ENCODE measurements at places on chromosomes 2 and 18.

DNA sequence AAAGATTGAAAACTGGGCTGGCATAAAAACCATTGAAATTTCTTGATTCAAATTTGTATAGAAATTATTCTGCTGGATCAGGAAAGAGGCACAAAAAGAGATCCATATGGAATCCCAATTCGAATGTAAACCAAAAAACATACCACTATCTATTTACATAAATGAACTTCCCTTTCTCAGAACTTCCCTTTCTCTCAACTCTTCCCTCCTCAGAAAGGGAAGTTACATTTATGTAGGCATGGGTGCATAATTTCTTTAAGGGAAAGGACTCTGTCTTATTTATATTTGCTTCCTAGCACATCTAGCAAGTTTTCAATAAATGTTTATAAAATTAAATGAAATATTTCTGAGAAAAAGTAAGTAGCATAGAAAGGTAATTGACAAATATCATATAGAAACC lies 398.1 kb upstream of the ATP5MC3 start:
- DNase-seq = no peak

GRCh38 chr18:69383186-69383585 lies 17.5 kb upstream of the DOK6 start:
- peak; percentile 49 for DNase-seq

DNA sequence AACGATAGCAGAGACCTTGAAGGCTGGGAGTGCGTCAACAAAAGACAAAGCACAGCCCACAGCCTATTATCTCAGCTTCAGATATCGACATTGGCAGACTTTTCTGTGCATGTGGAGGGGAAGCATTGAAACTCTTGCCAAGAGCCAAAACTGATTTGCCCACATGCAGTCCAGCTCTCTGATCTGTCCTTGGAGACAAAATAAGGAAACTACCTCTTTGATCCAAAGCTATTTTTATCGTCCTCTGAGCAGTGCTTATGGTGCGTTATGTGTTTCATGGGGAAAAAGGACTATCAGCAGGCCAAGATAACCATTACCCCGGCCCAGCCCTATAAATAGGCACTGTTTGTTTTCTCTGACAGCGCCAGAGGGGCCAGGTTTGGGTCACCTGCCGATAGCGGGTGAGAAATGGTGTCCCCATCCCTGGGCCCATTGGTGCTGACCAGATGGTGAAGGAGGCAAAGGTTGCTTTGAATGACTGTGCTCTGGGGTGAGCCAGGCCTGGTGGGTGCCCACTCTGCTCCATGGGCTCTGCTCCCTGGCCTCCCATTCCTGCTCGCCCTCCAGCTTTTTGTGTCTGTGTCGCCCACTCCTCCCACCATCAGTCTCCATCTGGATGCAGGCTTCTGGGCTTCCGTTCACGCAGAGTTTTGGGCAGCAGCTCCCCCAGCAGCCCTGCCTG lies 176.1 kb upstream of the HS6ST1 start:
- no peak for DNase-seq

DNA sequence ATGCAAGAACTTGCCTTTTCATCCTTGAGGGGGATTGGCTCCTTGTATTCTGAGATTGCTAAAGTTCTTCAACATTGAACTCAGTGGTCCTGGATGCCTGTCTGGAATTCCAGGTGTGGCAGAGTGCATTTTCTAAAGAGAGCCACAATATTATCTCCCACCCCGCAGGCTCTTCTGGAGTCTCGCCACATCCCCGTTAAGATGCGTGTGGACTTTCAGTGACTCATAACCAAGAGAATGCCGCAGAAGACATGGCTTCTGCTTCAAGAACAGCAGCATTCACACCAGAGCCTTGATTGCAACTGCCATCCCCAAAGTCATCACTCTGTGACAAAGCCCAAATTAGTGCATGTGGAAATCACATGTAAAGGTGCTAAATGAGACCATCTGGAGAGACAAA lies 142.7 kb downstream of the CDH20 start:
- no peak for DNase-seq

DNA sequence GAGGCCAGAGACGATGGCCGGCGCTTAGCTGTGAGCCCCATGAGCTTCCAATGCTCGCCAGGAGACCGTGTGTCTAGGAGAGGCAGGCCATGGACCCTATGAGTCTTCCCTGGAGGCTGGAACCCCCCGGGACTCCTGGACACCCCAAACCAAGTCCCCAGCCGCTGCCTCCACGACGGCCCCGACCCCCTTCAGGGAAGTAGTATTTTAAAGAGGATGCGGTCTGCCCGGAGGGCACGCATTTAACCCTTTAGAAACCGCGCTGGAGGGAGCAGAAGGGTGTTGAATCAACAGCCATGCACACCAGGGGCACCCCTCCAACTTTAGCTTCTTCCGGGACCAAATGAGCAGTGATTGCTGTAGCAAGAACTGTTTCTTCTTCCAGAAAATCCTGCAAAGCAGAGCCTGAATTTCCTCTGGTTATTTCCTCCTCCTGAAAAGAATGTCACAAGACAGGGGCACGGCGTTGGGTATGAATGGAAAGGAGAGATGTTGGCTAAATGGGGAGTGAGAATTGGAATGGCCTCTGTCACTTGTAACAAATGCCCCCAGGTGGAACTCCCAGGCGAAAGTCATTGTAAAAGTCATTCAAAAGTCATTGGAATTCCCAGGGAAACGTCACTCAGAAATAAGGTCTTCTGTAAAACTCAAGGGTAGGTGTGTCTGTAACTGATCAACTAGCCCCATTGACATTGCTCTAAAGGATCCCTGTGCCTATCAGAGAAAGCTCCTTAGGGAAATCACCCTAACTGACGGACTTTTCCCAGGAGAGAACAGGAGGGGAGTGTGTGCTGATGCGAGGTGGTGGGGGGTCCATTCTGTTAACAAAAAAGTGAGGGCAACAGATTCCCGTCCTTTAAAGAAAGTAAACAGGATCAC lies 5.8 kb upstream of the GBX2 start:
- DNase-seq = no peak

DNA sequence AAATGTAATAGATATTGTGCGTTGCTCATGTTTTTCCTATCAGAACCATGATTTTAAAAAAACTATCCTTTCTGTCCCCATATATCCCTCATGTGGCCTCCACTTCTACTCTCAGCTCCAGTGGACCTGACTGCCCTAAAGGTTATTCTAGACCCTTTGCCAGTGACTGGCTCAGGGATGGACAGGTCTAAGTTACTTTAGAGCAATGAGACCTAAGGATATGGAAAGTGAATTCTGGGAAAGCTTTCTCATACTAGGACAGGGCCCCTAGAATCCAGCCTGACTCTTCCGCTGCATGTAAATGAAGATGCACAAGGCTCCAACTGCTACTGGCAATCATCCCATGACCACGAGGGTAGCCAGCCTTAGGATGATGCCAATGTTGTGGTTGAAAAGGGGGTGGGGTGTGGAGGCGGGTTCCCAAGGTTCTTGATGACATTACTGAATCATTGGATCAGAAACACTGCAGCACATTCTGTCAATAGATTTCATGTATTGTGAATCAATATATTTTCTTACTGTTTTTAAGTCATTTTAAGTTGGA lies 21.3 kb downstream of the C2orf69 start:
- DNase-seq = no peak

DNA sequence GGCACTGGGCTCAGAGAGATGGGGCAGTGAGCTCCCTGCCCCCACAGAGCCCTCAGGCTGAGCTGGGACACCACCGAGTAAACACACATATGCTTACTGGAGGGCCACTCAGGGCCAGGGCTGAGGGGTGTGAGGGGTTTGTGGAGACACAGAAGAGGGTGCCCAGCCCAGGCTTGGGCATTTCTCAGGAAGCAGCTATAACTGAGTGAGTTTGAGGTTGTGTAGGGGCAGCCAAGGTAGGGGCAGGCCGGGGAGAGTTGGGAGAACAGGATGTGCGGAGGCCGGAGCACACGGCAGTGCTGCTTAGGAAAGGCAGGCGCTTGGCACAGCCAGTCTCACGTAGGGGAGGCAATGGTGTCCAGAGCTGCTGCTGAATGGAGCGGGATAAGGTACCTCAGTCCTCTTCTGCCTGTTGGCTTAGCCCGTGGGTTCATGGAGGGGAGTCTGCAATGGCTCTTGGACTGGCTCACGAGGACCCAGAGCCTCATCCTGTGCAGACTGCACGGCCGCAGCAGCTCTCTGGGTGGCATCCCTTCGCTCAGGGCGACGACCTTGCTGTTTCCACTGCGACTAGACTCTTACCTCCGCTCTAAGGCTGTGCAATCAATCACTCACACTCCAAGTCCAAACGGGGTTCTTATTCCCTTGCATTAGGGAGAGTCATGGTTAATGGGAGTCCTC lies 466.1 kb upstream of the HS6ST1 start:
- DNase-seq = no peak

Data from AG20443 (cell line).